MCF 10A (cell line): ENCODE measurements at places on chromosomes 5 and 9.

DNA sequence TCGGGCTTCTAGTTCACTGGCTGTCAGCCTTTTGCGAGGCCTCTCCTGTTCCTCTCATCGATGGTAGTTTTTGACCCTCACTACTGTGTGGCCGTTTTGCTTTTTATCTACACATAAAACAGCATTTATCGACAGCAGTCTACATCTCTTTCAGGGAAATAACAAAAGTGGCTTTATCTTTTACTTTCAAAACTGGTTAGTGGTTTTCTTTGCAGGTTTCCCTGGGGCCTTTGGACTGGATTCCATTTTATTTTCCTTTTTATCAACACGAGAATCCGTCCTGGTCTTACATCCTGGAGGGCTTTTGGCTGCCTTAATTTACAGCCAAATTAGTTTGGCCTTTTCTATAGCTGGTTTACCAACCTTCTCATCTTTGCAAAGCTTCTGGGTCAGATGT lies 793 bp upstream of the PKD2L2 start:
- DNase-seq, result no peak

GRCh38 chr9:116475201-116475600 lies 211.9 kb upstream of the TRIM32 start:
- no peak for DNase-seq

DNA sequence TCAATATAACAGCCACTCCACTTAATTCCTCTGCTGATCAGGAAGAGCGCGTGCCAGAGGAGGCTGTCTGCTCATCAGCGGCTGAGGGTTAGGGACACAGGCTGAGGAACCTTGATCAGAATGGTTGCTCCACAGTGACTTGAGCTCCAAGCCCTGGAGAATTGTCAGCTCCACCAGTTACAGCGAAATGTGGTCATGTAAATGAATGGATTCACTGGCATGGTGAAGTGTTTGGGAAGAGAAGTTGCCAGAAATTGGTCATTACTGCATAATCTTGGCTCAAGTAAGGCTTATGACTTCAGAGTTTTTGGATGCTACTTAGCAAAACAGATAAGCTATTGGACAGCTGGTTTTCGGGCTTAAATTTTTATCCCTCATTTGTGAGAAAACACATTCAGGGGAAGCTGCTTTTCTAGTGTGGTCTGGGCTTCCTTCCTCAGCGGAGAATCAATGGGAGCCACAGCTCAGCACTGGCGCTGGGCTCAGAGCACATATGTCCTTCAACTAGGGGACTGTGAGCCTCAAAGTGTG lies 65.0 kb downstream of the PRRT1B start:
- DNase-seq, result no peak

- DNase-seq, result no peak
Observed at GRCh38 chr5:171827162-171827561, 41.5 kb downstream of the SMIM23 start.

GRCh38 chr5:178287791-178288105 lies 55.1 kb upstream of the PHYKPL start:
- peak; percentile 64 for DNase-seq

- peak; percentile 17 for DNase-seq
Observed at GRCh38 chr5:141121563-141121962, at the start of gene PCDHB4. Gene PCDHB4 (plus strand): TSS chr5:141121818. CDS start chr5:141121999, 181 bp downstream.

- no peak for DNase-seq
Observed at GRCh38 chr5:139738193-139739149, 57.1 kb upstream of the PSD2 start.

DNA sequence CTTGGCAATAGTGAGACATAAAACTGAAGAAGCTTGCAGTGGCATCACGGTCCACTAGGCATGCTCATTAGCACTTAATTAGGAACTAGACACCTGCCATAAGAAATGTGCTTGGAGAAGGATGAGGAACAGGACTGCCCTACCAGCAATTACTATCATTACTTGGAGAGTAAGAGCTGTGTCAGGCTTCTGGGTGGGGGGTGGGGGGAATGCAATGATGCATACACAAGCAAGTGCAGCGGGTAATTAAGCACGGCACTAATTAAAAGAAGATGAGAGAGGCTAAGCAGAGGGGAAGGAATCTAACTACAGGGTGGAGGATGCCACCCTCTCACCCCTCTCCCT lies 53.1 kb downstream of the TLE1 start:
- DNase-seq, result no peak

DNA sequence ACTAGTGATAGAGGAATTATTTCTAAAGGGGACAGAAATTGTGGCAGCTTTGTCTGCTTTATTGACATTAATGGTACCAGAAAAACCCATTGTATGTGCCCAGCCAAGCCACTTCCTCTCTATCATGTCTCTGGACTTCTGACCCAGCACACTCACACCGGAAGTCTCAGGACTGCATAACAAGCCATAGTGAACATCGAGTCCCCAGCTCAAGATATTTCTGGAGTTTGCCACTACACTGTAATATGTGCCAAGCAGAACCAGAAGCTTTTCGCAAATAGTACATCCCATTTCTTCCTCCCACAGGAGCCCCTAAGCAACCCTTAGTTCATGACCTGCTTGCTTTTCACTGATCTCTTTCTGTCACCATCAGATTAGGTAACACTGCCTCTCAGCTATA lies 187.4 kb upstream of the GHR start:
- DNase-seq, result no peak

DNA sequence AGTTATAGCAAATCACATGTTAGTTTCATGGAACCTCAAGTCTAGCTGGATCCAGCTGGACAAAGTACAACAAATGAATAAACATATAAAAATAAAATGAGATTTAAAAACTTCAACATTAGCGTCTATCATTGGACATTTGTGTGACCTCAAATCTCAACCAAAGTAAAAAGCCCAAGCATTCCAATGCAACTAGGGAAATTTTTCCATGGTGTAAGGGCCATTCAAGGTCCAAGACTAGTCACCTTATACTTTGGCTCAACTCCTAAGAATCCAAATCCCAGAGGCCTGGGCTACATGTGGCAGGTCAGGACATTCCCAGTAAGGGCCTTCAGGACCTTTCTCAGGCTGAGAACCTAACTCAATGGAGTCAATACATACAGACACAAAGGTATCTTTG lies 137.4 kb upstream of the DMAC1 start:
- DNase-seq, result no peak

DNA sequence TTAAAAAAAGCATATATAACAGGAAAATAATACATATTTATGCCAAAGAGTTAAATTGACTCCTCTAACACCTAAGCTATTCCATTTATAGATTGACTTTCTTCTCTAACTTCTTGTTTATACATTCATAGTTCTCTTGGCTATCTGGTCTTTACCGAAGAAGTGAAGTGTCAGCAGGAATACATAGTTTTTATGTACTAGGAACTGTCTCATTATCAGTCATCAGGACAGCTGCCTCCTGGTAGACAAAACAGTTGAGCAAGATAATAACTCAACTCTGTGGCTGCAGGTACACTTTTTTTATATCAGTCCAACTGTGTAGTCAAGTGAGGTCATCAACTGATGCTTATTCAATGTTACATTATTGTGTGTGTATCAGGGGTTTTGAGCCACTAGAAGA lies 1436.0 kb upstream of the NUDT12 start:
- no peak for DNase-seq
